Activated CD4-positive, CD25-positive, alpha-beta regulatory T cell treated with anti-CD3 and anti-CD28 coated beads, Interleukin-2, amount 50 U/mL, for 16 hours (primary cell): ENCODE measurements at places on chromosomes 7 and 10.

GRCh38 chr7:271266-272107, 18.5 kb upstream of the FOXL3 start:
- DNase-seq = no peak

GRCh38 chr10:7039859-7040258, 371.0 kb downstream of the SFMBT2 start:
- no peak for DNase-seq

DNA sequence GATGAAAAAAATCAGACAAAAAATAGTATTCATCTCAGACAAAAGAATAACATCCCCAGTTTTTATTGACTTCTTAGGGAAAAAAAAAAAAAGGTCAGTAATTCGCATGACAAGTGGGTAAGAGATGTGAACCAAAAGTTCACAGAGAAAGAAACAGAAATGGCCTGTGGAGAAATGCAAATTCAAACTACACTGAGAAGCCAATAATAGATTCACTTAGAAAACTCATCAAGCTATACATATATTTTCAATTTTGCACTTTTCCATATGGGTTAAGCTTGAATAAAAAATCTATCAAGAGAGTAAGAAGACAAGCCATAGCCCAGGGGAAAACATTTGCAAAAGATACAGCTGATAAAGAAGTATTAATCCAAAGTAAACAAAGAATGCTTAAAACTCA, 28.0 kb downstream of the HERC4 start:
- no peak for DNase-seq

DNA sequence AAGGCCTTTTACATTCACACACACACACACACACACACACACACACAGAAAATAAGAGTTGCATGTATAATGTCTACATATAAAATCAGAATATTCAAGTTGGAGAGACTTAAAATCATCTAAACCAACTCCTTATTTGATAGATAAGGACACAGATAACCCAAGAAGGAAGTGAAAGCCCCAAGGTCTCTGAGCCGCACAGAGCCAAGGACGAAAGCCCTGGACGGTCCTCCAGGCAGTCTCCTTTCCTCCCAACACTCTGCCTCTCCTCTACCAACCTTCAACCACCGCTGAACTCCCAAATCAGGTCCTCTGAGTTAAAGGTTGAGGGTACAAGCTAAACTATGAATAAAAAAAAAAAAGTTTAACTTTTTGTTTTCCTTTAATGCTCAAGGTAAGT, 28.2 kb downstream of the UBE2H start:
- no peak for DNase-seq

- no peak for DNase-seq
Measured at GRCh38 chr10:110885932-110886674, 14.4 kb downstream of the PDCD4 start.

- no peak for DNase-seq
Measured at GRCh38 chr10:98000346-98000745, 30.1 kb downstream of the CRTAC1 start.

GRCh38 chr7:101370836-101371235, 8.2 kb downstream of the COL26A1 start:
- no peak for DNase-seq

- no peak for DNase-seq
Measured at GRCh38 chr7:159197066-159197975, 52.7 kb upstream of the VIPR2 start.

DNA sequence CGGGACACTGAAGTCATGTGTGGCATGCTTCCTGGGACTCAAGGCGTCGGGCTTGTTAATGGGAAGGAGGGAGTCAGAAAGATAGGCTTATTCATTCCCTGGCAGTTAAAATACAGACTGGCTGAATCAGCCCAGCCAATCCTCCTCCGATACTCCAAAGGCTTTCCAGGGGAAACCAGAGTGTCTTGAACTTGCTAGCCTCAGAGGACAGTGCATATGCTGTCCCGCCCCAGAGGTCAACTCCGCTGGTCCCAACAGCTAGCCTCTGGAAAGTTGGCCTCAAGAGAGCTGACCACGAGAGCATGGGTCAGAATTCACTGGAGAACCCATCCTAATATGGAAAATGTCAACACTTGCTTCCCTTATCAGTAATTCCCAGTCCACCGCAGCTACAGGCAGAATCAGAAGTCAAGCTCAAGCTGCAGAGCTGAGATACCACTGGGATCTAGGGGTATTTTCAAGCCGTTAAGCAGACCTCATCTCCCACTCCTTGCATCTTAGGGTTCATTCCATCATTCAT, 43.0 kb downstream of the ELMO1 start:
- no peak for DNase-seq

- DNase-seq = no peak
Measured at GRCh38 chr7:100013328-100013676, 2.1 kb upstream of the ZKSCAN1 start.

GRCh38 chr7:147418966-147419365, 1171.6 kb upstream of the C7orf33 start:
- no peak for DNase-seq

DNA sequence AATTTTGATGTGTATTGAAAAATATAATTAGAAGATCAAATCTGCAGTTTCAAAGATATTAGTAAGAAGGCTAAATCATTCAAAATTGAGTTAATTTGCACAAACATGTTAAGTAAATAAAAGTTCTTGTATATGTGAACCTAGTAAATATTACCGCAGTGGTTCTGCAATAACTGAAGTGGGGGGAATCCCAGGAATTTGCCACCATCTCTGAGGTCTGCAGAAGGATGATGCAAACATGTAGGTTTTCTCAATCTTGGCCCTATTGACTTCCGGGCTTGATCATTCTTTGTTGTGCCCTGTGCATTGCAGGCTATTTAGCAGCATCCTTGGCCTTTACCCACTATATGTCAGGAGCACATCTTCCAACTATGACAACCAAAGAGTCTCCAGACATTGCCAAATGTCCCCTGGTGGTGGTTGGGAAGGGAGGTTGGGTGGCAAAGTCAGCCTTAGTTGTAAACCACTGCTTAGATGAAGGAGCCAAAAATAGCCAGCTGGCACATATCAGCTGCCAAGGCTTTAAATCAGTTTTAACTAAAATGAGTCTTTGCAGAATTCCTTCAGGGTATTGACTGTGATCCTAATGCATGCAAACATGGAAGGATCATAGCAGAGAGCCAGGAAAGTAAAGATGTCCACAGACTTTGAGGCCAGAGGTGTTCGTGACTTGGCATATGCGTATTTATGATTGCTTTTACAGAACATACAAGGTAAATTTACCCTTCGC, 146.3 kb downstream of the TRIL start:
- no peak for DNase-seq

- no peak for DNase-seq
Measured at GRCh38 chr7:121261207-121261884, 67.5 kb upstream of the WNT16 start.

- no peak for DNase-seq
Measured at GRCh38 chr10:28294169-28294532, 8.7 kb downstream of the MPP7 start.

DNA sequence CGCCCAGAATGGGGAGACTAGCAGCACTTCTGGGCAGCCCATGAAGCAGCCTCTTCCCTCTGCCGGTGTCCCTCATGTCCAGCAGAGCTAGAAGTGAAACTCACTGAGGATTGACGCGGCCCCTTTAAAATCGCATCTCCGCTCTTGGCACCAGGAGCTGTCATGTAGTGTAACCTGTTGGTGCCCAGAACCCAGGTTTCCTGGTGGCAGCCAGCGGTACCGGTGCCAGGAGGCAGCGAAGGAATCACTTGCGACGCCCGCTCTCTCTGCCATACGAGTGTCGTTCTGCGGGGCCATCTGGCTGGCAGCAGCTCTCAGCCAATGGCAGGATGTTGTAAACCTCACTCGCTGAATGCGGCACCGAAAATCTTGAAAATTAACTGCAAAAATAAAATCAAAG, 82.7 kb downstream of the CUX1 start:
- no peak for DNase-seq

DNA sequence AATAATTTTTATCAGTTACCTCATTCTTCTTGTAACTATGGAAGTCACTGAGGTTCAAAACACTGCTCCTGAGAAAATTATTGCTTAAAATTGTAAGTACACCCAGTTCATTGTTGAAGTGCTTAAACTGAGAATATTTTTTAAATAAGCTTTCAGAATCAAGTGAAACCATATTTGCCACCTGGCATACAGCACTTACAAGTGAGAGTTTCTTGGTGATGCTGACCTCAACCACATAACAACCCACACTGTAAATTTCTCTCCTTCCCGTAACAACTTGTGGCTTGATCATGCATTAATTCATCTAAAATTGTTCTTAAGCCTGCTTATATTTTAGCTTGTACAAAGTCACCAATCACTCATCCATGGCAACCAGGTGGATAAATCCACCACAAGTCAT, 34.0 kb downstream of the IMMP2L start:
- DNase-seq = no peak
